ENCODE measurements at places on chromosomes 6 and 20.

DNA sequence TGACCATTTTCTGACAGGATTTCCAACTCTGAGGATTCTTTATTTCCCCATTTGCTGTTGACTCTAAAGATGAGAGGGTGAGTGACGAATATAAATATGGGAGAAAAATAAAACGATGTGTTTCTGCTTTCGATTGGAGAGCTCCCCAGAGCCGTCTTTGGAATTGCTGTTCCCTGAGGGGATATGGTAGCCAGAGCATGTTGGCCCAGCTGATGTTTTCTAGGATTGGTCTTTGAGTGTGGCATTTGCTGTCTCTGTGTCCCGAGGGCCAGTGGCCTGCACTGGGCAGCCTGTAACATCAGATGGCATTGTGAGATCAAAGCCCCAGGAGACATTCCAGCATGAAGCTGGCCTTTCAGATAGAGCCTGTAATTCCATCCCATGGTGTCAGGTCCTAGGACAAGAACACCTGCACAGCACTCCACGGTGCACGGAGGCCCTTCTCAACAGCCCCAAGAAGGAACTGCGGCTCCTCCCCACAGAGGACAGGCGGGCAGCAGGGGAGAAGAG, 26.7 kb downstream of the PKIG start:
- DNase-seq = no peak

- DNase-seq = no peak
Observed at GRCh38 chr6:88359530-88360202, 193.5 kb upstream of the CNR1 start.

GRCh38 chr20:50054626-50055511, 58.1 kb downstream of the UBE2V1 start:
- DNase-seq = no peak

DNA sequence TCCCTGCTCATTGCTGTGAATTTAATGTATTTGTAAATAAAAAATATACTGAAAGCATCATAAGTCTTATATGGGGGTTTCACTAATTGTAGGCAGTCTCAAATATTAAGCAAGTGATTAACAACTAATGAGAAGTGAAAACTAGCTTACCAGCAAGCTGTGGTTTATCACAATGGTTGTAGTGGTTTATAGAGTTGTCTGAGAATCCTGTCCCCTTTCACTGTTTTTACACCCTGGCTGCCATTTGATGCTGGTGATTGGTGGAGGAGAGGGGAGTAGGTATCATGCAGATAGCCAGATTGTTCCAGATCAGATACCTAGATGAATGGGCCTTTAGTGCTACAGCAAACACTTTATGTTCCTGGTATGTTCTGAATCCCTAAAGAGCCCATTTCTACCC, 6.0 kb downstream of the MKKS start:
- DNase-seq = no peak

DNA sequence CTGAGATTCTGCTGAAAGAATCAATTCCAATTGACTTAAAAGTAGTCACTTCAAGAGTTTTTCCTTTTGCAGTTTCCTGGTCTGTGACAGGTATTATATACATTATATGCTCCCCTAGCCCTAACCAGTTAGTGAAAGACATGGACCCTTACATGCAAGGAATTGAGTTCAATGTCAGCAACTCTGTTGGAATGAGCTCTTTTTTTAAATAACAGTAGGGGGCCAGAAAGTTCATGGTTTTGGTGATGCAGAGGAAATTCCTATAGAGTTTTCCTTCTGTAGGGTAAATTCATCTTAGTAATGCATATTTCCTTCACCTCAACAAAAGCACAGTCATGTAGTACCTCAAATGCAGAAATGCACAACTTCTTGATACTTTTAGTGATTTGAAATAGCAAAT, 172.2 kb downstream of the KIF6 start:
- DNase-seq = no peak

- no peak for DNase-seq
Observed at GRCh38 chr6:45816674-45817297, 198.9 kb downstream of the CLIC5 start.

DNA sequence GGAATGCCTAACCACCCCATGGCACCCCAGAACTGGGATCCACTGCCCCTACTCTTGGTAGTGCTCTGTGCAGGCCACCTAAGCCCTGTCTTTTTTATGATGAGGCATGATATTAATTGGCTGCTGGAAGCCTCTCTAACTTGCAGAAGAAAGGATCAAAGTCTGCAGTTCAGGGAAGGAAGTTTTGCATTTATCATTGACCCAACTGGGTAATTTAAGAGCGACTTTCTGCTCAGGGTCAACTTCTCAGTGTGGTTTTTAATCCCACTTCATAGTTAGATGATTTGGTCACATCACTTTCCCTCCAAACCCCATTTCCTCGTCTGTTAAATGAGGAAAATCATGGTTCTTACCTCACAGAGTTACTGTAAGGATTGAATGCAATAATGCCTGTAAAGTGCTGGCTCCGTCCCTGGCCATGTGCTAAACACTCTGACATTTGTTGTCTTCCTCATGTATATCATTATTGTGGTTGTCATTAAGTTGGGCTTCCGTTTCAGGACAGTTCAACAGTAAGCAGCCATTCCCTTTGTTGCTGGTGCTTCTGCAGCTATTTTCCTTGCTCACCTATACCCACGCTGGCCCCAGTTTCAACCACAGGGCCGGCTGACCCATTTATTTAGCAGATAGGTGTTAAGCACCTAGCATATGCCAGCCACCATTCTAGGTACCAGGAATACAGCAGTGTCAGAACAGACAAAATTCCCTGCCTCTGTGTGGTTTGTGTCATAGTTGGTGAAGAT, 14.2 kb downstream of the E2F3 start:
- no peak for DNase-seq

- no peak for DNase-seq
Observed at GRCh38 chr6:161254464-161255253, 19.2 kb downstream of the AGPAT4 start.

GRCh38 chr6:44216677-44217331, at the start of gene MYMX:
Gene MYMX, plus strand, starts transcription at chr6:44216926. Its CDS starts 546 bp downstream, at chr6:44217472.
- DNase-seq = no peak

DNA sequence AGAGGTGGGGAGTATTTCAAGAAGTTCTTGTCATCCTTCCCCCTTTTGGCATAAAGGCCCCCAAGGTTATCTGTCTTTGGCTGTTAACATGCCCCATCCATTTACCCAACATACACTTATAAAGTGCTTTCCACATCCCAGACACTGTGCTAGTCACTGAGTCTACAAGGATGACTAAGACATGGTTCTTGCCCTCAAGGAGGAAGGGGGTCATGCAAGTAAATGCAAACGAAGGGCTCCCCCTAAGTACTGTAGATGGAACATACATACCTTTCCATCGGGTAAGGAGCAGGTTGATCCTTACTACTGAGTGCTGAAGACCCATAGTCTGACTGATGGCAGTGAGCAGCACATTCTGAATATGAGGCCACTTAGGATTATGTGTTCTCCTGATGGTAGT, 38.3 kb downstream of the HECA start:
- no peak for DNase-seq

GRCh38 chr6:138539876-138540275, 40.6 kb upstream of the NHSL1 start:
- no peak for DNase-seq

GRCh38 chr6:119686644-119687043, 337.1 kb upstream of the MAN1A1 start:
- DNase-seq = no peak

DNA sequence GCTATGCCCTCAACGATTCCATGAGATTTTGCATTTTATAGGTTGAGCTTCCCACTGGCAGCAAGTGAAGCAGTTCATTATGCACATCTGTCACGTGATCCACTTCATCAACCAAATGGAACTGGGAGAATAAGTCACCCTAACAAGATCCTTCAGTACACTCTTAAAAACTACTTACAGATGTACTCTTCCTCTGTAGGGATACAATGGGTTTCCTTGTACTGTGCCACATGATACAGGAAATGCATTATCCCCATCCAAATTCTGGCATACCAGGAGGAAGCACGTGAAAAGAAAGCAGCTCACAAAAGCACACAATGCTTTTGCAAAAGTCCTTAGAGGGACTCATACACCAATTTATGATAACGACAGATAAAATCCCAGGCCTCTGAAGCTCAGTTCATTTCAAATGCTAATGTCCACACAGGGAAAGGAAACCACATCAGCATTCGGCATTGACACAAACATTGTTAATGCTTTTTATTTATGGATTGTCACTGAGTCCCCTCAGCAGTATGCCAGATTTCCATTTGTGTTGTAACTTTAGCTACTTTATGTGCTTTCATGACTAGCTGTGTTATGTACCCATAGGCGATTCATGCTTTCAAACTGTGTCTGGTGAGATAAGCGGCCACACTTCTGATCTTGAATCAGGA, 58.1 kb upstream of the REV3L start:
- no peak for DNase-seq

DNA sequence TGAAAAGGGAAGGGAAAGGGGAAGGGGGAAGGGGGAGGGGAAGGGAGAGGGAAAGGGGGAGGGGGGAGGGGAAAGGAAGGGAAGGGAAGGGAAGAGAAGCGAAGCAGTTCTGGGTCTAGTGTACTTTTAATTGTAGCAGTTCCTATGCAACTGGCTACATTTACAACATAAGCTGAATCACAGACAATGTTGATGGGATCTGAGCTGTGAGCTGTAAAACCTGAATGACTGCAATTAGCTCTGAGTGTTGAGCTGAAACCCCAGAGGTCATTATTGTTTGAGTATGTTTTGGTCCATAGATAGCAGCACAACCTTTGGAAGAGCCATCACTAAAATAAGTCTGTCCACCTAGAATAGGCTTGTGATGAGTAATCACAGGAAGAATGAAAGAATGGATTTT, 7.2 kb upstream of the ABHD12 start:
- DNase-seq = no peak

DNA sequence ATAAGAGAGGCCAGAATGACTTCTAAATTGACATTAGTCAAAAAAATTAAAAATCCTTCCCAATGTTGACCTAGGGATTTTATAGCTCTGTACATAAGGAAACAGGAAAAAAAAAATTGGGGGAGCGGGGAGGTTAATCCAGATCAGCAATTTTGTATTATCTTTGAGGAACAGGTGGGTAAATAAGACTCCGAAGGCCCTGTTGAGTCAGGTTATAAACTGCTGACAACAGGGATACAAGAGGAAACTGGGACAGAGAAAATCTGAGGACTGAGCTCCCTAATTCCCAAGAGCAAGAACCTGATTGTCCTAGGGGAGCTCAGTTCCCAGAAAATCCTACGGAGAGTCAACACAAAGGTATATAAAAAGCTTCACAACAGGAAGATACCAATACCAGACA, 26.8 kb upstream of the CRIP3 start:
- DNase-seq = no peak

- no peak for DNase-seq
Observed at GRCh38 chr6:117425431-117426153, at the start of gene ROS1. Gene ROS1, minus strand, starts transcription at chr6:117425942. Its CDS starts 286 bp downstream, at chr6:117425656.

DNA sequence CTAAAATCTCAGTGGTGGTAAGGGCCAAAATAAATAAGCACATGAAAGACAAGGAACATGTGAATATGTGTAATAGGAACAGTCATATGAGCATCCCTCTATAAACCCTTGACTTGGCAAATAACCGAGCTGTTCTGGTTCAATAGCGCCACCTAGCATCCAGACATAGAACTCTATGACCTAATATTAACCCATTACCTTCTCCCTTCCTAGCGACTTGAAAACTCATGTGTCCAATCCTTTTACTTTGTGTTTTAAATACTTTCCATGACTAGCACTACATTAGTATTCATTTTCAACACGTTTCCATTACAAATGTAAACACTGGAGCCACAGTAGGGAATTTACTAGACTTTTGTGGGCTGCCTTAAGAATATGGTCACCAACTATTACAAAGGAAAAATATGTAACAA, 279.7 kb downstream of the UST start:
- no peak for DNase-seq

DNA sequence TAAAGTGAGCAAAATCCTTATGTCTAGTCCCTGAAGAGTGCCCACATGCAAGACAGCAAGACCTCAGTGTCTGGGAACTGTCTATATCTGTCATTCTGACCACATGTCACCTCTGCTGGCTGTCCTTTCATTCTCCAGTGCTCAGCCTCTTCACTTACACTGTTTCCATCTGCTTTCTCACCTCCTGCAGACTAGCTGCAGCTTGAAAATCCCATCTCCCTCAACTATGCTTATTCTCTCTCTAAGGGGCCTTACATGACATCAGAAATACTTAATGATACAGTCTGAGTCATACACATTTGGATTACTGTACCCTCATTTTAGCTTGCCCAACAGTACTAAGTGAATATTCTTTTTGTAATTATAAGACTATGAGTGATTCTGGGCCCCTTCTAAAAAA, 587.8 kb downstream of the EPM2A start:
- no peak for DNase-seq

DNA sequence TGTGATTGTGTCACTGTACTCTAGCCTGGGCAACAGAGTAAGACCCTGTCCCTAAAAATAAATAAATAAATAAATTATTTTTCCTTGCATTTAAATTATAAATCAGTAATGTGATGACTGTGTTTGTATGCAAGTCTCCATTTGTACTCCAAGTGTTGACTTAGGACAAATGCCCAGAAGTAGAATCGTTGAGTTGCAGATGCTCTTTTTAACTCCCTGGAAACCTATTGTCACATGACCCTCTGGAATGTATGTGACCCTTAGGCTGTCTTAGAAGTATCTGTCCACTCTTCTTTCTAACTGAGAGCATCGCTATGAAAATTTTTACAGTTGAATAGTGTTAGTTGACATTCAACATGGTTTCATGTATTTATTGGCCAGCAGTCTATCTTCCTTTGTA, 18.8 kb downstream of the OR2A4 start:
- DNase-seq = no peak

Data from activated T-helper 9 cell treated with anti-CD3 and anti-CD28 coated beads, Interleukin-2, amount 50 U/mL, for 16 hours (primary cell).